Cardiac septum (tissue), 1 donor: ENCODE measurements at places on chromosomes 5 and 9. TPM values are rescaled to one million over a fixed set of nuclear protein-coding genes. Genes with fewer than 3 reads are reported as not detected.

SOHLH1 gene
- not detected for total RNA-seq

ADRA1B gene
- total RNA-seq = 4.9 TPM

OGN gene
- total RNA-seq = 15.2 TPM

TAF11L5 gene
- not detected for total RNA-seq

PCDHB7 gene
- total RNA-seq = 0.67 TPM

PCDHGB7 gene
- 16.4 TPM for total RNA-seq

TMEM167A gene
- total RNA-seq = 48.5 TPM

CORO2A gene
- 0.19 TPM for total RNA-seq

ADAMTS12 gene
- 2.8 TPM for total RNA-seq

ANKRD34B gene
- total RNA-seq = not detected

MYMK gene
- not detected for total RNA-seq

- DNase-seq = no peak
These were observed 47.5 kb downstream of the DUSP1 start for GRCh38 chr5:172723508-172723907.

- DNase-seq = no peak
These were observed 17.3 kb upstream of the LTC4S start for GRCh38 chr5:179776411-179776938.

DNA sequence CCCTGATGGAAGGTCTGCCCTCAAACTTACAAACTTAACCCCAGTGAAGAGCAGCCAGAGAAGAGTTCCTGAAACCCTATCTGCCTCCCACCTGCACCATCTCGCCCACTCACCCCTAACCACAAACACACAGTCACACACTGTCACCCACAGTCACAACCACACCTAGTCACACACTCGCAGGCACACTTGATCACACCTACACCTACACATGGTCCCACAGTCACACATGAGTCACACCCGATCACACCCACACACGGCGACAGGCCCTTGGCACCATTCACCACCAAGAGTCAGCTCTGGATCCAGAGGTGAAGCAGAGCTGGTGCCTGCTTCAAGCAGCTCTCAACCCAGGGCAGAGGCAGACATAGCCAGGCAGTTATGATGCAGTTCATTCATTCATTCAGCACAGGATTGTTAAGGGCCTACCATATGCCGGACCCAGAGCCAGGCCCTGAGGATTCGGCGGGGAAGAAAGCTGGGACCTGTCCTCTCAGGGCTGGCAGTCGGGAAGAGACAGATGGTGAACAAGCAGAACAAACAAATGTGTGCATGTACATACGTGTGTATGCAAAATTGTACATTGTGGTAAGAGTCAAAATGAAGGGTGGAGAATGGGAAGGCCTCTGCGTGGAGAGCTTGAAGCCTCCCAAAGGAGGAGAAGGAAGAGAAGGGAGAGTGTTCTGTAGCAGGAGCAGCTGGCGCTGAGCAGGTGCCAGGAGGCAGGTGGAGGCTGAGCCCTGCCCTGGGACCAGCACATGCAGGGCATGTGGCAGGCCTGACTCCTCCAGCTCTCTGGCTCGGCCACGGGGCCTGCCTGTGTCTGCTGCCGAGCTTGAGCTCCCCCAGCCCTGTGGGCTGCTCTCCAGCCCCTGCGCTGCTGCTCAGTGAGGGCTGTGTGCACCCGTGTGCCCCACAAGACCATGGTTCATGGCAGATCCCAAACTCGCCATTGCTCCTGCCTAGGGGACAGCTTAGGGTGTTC is 6.4 kb downstream of the TSPAN17 start:
- DNase-seq = no peak

GRCh38 chr9:5612185-5612530 is 16.7 kb upstream of the RIC1 start:
- no peak for DNase-seq

DNA sequence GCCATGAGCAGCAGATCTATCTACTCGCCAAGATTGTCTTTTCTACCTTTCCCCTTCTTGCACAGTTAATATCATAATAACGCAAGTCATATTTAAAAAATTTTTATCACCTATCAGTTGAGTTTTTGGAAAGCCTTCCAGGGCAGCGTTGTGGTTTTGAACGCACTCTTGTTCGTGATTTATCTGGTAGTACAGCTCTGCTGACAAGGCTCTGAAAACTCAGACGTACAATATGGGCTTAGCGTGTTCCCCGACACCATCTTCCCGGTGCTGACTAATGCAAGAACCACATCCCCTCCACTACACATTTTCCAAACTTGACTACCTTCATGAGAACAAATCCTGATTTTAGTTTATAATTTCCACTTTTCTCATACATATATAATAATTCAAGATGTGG is 1.6 kb upstream of the NFIL3 start:
- no peak for DNase-seq

DNA sequence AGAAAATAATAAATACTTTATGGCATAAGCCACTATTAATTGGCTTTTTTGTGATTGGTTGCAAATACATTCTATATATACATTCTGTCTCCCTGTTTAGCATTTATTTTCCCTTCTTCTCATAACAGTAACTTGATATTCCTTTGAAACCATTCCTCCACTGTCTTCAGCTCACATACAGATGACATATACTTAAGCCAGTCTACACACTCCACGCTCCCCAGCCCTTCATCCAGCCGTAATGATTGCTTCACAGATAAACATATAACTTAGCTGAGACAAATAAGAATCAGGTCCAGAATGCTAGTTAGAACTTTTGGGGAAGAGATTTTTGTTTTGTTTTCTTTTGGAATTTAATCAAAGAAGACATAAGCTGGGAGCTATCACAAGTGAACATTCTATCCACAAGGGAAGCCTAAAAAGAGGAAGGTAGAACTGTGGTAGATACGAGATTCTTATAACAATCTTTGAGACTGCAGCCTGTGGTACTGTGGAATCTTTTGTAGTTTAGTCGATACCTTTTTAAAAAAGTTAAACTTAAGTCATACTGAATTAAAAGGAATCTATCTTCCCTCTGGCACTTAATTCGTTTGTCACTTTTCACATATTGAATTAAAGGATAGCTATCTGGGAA is 365.1 kb upstream of the PRR16 start:
- DNase-seq = no peak

DNA sequence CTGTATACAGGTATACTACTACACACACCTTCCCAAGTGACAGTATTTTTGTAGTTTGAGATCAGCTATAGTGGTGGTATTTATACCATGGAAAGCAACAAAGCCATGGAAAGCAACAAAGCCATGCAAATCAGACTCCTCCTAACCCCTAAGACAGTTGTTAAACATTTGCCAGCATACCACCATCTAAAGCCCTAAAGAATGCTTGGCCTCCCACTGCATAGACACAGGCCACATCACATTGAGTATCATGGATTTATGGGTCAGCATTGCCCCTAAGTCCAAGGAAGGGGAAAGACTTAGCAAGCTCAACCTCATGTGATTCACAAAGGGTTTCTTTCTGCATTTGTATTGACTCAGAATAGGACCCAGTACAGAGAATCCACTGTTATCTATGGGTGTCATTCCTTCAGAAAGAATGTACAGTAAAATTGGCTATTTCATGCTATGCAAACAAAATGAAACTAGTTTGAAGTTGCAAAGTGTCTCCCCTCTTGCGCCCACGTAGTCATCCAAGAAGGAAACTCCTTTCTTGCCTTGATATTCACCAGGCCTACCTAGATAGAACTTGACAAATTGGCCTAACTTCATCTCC is 70.4 kb upstream of the IQGAP2 start:
- DNase-seq = no peak

- DNase-seq = no peak
These were observed 58.5 kb upstream of the PJA2 start for GRCh38 chr5:109468288-109468676.

DNA sequence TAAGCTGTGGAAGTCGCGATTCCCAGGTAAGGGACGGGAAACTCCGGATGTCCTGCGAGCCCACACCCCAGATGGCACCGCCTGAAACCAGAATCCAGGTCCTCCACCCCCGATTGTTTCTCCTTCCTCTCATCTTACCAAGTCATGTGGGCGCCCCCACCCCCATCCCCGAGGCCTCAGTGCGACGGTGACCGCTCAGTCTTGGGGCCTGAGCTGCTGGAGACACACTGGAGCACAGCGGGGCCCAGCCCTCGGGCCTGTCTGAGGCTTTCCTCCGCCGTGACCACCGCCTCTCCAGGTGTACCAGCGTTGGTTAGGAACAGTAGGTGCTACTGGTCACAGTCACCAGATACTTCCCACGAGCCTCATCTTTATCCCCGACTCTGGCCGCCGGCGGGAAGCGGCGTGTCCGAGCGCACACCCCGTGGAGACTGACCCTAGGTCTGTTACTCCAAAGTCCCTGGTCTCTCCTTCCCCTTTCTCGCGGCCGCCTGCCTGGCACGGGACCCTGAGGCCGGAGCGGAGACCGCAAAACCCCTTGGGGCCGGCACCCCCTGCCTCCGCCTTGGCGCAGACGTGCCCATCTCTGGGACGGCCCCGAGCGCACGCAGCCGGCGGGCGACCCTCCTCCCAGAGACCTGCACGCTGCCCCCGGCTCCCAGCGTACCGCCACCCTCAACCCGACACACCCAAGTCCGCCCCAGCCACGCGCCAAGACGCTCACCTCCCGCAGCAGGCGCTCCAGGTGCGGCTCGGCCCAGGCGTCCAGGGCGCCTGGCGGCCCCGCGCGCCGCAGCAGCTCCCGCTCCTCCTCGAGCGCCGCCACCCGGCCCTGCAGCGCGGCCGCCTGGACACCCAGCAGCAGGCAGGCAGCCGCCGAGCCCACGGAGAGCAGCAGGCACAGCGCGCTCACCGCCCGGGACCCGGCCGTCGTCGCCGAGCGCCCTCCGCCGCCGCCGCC is 733 bp downstream of the COL23A1 start:
- DNase-seq = no peak

- DNase-seq = no peak
These were observed 37.8 kb downstream of the CDH10 start for GRCh38 chr5:24606971-24607370.

DNA sequence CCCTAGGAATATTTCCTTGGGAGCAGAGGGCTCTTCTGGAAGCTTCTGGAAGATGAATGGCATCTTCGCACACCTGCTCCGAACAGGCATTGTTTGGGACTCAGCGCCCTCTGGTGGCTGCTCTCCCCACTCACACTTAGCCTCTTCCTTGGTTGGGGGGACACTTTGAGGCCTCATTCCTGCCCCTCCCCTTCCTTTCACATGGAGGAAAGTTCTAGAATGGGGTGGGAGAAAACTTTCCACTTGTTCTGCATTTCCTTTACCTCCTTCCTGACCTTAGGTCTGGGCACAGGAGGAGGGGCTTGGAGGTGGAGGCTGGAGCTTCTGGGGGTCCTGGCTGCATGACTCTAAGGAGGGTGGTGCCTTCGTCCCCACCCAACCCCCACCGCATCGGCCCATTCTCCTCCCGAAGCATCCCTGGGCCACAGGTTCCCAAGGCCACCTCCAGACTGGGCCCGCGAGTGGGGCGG is 19.3 kb upstream of the SMIM32 start:
- DNase-seq = no peak

DNA sequence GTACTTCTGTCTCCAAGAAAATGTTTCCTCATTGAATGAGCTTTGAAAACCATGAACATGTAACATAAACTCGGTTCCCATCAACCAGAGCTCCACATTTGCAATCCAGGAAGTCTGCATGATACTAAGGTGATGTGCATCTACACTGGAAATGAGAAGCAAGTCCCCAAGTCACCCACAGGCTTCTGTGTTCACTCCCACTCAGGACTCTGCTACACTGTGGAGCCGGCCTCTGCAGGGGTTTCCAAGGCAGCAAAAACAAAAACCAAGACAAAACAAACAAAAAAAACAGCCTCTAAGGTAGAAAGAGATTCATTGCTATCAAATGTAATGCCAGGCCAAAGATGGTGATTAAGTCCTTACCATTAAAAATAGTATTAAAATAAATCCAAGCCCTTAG is 593.7 kb downstream of the IRX1 start:
- DNase-seq = no peak

- no peak for DNase-seq
These were observed 67.3 kb downstream of the CRB2 start for GRCh38 chr9:123423311-123423640.

GRCh38 chr5:133829786-133830185 is 138.6 kb downstream of the C5orf15 start:
- peak; percentile 22 for DNase-seq

GRCh38 chr9:121992571-121993212 is 100.4 kb downstream of the TTLL11 start:
- no peak for DNase-seq

- no peak for DNase-seq
These were observed 74.5 kb downstream of the MAPKAP1 start for GRCh38 chr9:125632321-125633115.

DNA sequence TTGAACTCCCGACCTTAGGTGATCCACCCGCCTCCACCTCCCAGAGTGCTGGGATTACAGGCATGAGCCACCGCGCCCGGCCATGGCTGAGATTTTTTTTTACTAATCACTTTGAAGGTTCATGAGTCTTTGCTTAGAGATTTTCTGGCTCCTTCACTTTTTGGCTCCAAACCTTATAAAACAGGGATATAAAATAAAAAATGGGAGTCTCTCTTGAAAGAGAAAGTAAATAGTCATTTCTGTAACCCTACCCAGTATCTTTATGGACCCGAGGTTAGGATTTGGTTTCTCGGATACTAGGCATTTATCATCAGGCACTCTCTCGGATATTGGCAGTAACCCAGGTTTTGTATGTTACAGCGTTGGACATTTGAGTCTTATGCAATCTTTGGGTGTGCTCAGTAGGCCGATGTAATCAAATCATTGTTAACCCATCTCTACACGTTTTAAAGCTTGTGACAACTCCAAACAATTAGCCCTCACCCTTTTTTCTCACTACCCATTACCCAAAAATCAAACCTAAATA is 25.3 kb downstream of the STXBP1 start:
- DNase-seq = no peak

DNA sequence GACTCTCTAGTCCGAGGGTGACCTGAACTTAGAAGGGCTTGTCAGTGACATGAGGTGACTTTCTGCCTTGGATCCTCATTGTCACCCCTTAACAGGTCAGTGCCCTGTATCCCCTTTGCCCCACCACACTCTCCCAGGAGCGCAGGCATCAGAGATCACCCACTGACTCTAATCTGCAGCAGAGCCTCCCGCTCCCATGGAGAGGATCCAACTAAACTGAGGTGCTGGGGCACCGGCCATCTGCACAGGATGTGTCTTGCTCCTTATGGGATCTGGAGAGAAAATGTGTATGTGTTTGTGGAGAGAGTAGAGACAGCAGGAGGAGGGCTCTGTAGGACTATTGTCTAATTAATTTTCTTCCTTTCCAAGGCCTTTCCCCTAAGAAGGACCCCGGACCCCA is 213.7 kb downstream of the ROR2 start:
- no peak for DNase-seq
